Stimulated activated CD4-positive, alpha-beta T cell treated with anti-CD3 and anti-CD28 coated beads, TNF-alpha, amount 100 ng/mL, for 24 hours (primary cell): ENCODE measurements at places on chromosomes 7 and 10.

DNA sequence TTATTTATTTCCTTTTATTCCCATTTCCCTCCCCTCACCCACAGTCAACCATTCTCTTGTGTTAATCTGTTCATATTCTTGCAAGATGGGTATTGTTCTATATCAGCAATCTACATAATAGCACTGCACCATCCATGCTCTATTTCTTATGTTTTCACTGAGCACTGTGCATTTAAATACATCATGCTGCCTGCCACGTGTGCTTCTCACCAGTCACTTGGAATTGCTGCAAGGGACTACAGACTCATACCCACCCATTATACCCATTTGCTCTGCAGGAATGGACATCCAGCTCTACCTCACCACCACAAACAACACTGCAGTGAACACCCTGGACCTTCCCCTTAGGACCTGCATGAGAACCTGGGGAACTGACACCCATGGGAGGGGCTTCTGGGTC, 20.8 kb downstream of the DLG5 start:
- no peak for DNase-seq

- no peak for DNase-seq
Observed at GRCh38 chr7:137476937-137477336, 133.4 kb upstream of the PTN start.

DNA sequence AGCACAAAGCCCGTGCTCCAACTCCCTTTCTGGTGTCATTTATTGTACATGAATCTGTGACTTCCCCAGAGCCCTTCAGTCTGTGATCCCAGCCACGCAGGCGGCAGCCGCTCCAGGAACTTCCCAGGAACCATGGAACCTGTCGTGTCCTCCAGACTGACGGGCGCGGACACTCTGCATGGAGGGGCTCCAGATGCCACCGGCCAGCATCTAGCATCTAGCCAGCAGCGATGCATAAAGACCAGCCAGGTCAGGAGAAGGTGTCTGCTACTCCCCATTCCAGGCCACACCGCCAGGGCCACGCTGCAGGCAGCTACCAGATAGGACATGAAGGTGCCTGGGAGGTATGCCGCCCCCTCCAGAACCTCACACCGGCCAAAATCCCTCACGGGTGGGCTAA, 77.4 kb downstream of the PRKAG2 start:
- DNase-seq: no peak

DNA sequence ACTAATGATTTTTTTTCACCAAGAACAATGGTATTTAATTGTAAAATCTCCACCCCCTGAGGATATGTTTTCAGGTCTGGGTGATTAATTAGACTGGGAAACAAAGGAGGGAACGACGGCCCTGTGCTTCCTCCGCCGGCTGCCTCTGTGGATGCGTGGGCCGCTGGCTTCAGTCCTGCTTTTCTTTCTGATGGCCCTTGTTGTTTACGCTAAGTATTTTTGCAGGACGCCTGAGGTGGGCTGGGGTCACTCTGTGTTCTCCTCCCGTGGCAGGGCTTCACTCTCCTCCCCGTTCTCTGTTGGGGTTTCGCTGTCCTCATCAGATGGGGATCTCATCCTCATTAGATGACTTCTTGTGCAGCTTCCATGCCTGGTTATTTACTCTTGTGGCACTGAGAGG, 5.2 kb upstream of the ACBD5 start:
- DNase-seq: no peak

DNA sequence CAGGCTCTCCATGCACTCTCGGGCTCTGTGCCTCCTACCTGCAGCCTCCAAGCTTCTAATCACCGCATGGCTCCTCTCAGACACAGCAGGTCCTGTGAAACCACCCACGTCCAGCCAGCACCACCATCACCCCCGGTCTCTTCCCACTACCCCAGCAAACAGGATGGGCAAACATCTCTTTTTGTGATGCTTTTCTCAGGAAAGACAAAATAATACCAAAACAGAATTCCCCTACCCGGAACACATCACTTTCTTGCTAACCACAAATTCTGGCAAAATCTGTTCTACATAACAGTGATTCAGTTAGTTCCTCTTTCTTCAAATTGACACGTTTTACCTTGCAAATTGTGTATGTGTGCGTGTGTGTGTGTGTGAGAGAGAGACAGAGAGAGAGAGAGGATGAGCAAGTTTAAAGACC, 6.5 kb downstream of the SNX8 start:
- no peak for DNase-seq

- no peak for DNase-seq
Observed at GRCh38 chr10:56090914-56091540, 270.0 kb downstream of the ZWINT start.

DNA sequence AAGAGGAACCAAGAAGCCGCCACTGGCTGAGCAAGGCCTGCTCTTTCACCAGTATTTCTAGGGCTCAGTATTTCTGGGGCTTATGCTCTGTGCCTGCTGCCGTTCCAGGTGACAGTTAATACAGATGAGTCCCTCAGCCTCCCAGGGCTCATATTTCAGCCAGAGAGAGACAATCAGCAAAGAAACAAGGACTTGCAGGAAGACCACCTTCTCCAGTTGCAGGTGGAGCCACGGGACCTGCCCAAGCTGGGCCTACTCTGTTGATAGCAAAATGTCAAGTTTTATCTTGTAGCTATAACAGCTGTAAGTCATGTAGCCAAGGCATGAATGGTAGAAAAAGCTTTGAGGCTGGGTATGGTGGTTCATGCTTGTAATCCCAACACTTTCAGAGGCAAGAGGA, 42.7 kb downstream of the NPTX2 start:
- DNase-seq: no peak

DNA sequence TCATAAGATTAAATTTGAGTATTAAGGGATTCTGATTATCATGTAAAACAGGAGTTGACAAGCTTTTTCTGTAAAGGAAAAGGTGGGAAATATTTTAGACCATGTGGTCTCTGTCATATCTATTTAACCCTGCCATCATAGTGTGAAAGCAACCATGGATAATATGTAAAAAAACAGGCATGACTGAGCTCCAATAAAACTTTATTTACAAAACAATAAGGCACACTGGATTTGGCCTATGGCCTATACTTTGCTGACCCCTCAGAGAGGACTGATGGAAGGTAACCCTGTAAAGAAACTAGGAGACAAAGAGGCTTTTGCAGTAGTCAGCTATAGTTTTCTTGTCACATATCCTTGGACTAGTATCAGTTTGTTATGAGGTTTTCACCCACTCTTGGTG, 130.5 kb upstream of the CDK13 start:
- no peak for DNase-seq

DNA sequence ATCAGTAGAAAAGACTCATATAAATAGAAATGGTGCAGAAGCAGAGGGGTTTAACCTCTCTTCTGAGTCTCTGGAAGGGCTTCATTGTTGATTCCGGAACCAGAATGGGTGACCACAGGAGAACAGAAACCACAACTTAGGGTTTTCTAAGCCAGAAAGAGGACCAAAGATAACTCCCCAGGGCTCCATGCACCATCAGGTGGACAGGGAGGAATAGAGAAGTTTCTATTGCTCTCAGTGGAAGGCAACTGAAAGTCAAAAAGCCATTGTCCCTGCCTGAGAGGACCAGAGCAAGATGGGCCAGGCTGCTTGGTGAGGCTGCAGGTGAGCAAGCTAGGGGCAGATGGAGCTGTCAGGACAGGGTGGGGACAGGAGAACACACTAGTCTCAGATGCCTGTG, 14.6 kb upstream of the NPS start:
- no peak for DNase-seq

- no peak for DNase-seq
Observed at GRCh38 chr10:34374356-34375045, 440.6 kb downstream of the PARD3 start.

- no peak for DNase-seq
Observed at GRCh38 chr10:19347621-19348020, 299.0 kb downstream of the MALRD1 start.

GRCh38 chr10:85527616-85528317, 838.8 kb downstream of the GRID1 start:
- no peak for DNase-seq

DNA sequence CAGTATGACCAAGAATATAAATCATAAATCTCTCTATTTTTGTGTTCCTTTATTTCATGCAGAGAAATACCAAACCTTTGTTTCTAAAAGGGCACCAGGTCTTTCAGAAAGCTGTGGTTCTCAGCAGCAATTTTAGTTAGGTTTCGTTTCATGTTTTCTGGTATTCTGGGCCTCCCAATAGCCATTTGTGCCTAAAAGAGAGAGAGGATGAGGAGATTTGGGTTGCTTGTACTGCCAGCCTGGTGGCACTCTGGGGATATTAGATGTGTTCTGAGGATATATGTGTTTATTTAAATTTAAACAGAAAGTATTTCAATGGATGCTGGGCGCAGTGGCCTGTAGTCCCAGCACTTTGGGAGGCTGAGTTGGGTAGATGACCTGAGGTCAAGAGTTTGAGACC, 471.7 kb downstream of the AUTS2 start:
- DNase-seq: no peak

GRCh38 chr7:100901921-100902332, 6.2 kb upstream of the ACHE start:
- DNase-seq: no peak

- no peak for DNase-seq
Observed at GRCh38 chr7:41685684-41686083, 17.2 kb downstream of the INHBA start.

GRCh38 chr10:30529373-30529998, 95.5 kb downstream of the MAP3K8 start:
- DNase-seq: peak; percentile 37

GRCh38 chr7:143846692-143847091, 55.3 kb downstream of the TCAF1 start:
- DNase-seq: no peak

DNA sequence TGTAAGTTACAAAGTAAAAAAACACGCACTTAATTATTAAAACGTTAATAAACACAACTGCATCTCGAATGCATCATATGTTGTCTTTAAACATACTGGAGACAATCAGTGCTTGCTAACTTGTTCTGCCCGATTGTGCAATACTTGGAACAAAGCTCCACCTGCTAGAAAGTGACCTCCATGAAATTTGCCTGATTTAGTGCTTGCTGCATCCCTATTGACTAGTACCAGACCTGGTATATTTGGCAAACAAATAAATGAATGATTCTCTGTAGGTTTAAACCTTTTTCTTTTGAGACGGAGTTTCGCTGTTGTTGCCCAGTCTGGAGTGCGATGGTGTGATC, 6.2 kb downstream of the BZW2 start:
- no peak for DNase-seq

DNA sequence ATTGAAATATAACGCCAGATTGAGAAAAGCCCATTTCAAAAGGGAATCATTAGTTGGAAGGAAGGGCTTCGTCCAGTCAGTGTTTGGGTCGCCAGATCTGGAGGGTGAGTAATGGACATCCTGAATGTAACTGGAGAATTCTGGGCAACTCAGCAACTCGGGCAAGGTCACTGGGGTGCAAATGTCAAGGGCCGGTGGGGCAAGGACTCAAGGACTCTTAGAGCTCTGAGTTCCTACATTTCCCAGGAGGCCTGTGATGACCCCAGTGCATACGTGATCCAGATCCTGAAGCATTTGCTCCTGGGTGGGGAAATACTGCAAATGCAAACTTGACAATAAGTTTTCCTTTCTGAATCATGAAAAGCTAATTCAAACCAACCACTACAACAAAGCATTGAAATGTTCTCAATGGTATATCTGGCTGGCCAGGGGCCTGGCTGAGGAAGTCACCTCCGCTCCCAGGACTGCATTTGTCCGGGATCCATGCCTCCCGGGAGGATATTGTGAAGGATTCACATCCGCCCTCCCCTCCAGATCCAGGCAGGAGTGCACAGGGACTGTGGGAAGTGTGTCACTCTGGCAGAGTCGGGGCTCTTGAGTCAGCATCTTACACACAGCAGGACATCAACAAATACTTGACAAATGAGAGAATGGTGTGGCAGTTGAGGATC, 164.0 kb downstream of the FANK1 start:
- no peak for DNase-seq

GRCh38 chr10:118710487-118710886, 44.3 kb downstream of the CACUL1 start:
- DNase-seq: no peak

DNA sequence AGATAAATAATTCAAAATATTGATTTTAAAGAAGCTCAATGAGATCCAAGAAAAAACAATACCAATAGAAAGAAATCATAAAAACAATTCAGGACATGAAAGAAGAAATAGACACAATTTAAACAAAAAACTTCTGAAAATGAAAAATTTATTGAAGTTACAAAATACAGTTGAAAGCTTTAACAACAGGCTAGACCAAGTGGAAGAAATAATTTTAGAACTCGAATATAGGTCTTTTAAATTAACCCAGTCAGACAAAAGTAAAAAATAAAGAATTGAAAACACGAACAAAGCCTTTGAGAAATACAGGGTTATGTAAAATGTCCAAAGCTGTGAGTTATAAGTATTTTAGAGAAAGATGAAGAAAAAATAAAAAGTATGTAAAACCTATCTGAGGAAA, 152.4 kb upstream of the SMIM30 start:
- no peak for DNase-seq

- DNase-seq: no peak
Observed at GRCh38 chr7:140653319-140654108, 12.9 kb upstream of the DENND2A start.

DNA sequence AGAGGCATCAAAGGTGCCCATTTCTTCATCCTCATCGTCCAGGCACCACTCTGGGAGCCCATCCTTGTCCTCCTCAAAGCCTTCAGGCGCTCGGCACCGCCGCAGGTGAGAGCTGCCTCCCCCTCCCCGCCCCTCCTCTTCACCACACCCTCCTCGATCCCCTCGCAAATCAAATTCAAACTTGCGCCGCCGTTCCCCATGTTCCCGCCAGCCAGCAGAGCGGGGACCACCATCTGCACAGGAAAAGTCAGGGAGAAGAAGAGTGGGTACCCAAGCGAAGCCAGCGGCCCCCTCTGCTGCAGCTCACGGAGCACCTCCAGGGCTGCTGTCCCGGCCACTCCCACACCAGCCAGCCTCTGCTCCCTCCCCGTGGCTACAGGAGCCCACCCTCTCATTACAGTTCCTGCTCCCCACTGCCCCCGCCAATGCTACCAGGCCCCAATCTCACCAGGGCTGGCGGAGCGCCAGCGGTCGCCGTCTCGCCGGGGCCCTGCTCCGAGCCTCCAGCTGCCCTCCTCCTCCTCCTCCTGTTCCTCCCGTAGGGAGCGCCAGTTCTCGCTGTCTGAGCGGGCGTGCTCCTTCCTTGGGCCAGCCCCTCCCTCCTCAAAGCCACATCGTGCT, 7.7 kb downstream of the GIGYF1 start:
- no peak for DNase-seq
